NCI-H187 treated with DMSO at 0.1 percent for 48 hours (cell line): ENCODE measurements at places on chromosomes 2 and 18.

DNA sequence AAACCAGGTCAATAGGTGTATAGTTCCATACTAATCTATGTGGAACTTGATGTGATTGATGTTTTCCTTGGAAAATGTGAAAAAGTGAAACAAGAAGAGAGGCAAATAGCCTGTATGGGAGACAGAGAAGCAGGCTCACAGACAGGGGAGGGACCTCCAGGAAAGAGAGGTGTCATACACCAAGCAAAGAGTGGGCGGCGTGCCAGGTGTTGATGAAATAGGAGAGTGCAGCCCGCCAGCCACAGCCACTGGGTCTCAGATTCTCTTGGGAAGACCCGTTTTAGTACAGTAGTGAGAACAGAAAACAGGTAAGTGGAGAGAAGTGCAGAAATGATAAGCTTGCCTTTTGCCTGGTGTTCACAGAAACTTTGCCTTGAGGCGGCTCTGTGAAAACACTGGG, 301.9 kb downstream of the ZNF407 start:
- DNase-seq: no peak

- DNase-seq: no peak
These were observed 3.3 kb upstream of the WNT6 start for GRCh38 chr2:218856167-218856895.

- DNase-seq: no peak
These were observed 12.4 kb downstream of the SLC8A1 start for GRCh38 chr2:40439473-40439872.

DNA sequence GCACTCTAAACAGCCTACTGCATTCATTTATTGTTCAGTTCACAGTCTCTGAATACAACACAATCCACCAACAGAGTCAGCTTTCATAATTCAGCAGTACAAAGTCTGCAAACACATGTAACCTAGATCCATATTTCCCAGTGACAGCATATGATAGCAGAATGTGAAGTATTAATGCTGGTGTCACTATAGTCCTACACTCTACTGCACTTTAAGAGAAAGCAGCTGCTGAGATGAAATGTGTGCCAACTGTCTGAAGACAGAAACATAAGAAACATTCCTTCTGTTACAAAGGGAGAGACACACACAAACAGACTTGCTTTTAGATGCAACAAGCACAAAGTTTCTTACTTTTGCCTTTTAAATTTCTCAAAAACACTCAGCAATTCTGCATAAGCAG, 441.8 kb downstream of the ZEB2 start:
- no peak for DNase-seq

DNA sequence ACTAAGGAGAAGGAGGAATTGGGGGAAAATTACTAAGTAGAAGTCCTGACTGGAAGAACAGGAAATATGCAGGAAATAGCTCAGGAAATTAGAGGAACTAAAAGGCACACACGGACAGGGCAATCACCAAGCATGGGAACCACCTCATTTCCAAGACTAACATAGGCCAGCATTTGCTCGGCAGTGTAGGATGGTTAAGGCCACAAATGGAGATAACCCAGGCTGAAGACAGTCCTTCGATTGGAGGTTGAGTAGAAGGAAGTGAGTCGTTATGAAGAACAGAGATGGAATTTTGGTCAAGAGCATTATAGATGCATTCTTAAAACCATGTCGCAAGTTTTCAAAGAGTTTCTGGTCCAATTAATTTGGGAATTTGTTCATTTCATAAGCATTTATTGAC, 401.4 kb downstream of the ALK start:
- no peak for DNase-seq

DNA sequence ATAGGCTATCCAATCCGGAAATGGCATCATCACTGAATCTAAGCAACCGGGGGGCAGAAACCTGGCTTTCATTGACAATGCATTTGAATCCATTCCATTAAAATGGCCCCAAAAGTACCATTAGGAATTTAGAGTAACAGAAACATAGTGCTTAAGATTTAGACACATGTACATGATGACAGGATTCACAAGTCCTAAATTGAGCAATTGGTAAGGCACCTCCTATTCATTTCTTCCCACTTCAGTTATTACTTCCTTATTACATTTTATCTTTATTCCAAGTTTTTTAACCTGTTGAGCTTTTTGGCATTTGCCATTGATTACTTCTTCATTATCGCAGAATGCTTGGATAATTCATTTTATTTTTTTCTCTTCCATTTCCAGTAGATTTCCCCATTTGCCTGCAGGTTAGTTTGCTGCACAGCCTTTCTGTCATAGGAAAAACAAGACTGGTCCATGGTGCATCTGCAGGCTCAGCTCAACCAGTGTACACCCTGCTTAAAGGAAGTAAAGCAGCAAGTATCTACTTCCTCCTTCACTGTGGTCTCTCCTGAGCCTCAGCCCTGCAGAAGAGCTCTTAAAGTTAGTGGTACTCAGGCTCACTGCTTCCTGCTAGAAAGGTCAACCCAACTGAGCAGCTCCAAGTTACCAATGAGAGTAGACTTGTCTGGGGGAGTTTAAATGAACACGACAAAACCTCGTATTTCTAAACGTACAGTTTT, 89.2 kb downstream of the DOCK10 start:
- no peak for DNase-seq
